Activated T-cell treated with anti-CD3 and anti-CD28 coated beads for 24 hours (primary cell): ENCODE measurements at places on chromosomes 4 and X.

DNA sequence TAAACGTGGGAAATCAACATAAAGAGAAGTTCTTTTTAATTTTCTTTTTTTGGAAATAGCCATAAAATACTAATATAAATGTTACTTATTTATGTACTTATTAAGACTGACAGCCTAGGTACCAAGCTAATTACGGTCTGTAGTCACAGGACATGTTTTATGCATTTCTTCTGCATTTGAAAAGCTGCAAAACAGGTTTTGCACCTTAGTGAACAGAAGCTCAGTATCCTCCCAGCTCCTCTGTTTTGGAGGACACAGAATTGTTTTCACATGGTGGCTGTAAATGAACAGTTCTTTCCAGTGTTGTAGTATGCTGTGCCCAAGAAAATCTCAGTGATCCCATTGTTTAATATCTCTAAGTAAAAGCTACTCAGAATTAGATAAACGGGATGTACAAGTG lies 1788.0 kb upstream of the TENM3 start:
- DNase-seq: no peak

DNA sequence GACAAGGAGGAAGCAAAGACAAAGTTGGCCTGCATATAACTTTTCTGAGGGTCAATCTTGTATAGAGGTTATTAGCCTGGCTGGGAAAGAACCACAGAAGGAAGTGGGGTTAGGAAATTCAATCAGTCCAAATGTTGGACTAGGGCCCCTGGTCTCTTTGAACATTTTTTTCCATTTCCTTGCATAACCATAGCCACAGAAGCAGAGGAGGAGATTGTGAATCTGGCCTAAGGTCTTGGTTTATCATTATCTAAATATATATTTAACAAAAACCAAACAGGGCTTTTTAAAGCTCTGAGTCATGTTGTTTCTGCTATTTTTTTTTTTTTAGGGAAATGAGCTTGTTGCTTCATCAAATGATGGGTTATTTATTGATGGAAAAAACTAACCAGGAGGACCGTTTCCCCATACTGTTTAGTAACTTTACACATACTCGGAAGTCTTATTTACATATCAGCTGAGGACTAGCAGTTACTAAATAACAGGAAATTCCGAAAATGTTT lies 97.7 kb upstream of the ACSL4 start:
- DNase-seq: no peak

DNA sequence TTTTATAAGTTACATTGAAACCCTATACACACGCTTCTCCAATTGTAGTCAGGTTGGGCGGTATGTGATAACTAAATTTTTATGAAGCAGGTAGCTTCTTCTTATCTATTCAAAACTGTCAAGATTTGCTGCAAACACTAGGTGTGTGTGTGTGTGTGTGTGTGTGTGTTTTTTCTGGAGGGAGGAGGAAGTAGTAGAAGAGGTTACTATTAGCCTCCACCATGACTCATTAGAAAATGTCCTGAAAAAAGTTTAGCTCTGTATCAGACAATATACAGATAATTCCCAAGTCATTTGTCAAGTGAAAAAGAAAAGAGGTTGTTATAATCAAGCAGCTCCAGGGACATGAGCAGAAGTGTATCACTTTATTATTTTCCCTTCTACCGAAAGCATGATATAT lies 33.9 kb downstream of the PCDH7 start:
- DNase-seq: no peak

DNA sequence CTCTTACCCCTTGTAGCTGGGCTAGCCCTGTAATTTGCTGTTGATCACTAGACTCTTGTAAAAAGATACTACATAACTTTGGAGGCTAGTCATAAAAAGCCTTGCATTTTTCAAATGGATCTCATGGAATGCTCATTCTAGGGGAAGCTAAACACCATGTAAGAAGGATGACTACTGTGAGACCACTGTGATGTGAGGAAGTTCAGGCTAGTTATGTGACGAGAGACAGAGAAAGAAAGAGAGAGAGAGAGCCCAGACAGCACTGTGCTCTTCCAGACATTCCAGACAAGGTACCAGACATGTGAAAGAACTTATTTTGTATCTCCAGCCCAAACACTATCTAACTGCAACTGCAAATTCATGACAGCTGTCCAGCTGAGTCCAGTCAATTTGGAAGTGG lies 404.6 kb upstream of the PITX2 start:
- no peak for DNase-seq

GRCh38 chr4:122674371-122674770 lies 53.5 kb upstream of the IL21 start:
- no peak for DNase-seq

DNA sequence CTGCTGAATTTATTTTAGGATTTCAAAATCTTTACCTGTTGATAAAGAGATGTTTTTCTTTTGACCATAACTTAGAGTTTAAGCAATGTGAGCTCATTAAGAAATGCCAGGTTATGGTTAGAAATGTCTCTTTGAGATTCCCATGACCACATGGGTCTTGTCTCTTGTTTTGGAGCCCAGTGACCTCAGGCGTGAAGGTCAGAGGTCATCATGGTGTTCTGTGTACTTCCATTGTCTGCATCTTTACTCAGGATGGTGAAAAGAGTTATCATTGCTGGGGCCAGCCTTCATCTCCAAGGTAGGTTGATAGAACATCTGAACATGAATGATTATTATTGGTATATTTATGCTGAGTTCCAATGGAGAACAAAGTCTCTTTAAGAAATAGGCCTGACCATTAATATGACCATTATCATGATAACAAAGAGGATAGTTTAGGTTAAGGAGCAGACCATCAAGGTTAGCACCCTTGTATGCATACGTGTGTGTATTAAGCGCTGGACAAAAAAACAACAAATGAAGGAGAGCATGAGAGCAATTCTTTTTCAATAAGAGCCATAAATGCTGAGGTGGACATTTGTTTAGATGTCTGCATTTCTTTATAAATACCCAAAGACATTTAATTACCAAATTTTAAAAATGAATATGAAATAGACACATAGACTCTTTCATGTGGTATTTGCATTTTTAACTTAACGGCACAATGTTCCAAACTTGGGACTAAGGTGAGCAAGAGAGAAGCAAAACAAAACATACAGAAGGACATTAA lies 120.6 kb upstream of the PAQR3 start:
- DNase-seq: no peak
